ENCODE measurements at places on chromosomes 12 and 14.

GRCh38 chr12:8554451-8555195 lies 13.9 kb upstream of the CLEC4E start:
- no peak for DNase-seq

DNA sequence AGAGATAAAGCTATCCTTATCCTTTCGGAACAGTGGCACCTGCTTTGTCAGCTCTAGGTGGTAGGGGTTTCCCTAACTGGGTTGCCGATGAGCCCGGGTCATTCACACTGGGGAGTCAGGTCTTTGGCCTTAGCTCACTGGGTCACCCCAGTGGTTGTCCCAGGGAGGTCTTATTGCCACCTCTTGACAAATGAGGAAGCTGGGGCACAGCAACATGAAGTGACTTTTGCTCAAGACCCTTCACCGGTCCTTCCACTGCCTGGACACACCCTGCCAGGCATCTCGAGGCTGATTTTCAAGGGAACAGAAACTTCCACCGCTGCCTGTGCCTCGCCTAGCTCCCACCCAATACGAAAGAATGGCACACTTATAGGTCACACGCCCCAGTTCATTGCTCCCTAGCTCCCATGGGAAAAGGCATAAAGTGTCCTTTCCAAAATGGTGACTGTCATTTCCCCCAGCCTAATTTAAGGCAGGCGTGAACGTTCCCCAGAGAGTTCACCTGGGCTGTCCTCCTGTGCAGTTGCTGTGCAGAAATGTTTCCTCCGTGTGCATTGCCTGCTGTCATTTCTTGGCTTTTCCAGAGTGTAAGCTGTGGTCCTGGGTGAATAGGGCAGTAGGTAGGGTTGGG lies 156.1 kb upstream of the CCND2 start:
- DNase-seq = no peak

DNA sequence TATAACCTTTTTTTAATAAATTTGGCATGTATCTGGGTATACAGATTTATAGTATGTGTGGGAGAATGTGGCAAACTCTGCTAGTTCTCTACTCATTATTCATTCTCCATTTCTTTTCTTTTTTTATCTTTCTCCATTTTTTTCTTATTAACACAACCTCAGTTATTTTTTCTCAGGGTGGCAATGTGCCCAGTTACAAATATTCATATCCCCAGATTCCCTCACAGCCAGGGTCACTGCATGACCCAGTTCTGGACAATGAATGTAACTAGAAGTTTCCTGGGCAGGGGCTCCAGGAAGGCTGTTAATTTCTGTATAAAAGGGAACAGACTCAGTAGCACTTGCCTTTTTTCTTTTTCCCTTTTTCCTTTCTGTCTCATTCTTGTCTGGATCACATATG lies 95.6 kb downstream of the VCPKMT start:
- no peak for DNase-seq

GRCh38 chr12:116066381-116067230 lies 210.9 kb downstream of the MED13L start:
- no peak for DNase-seq

GRCh38 chr12:131613678-131614077 lies 97.2 kb upstream of the SFSWAP start:
- DNase-seq = no peak

GRCh38 chr12:83224012-83224411 lies 537.3 kb downstream of the TMTC2 start:
- no peak for DNase-seq

DNA sequence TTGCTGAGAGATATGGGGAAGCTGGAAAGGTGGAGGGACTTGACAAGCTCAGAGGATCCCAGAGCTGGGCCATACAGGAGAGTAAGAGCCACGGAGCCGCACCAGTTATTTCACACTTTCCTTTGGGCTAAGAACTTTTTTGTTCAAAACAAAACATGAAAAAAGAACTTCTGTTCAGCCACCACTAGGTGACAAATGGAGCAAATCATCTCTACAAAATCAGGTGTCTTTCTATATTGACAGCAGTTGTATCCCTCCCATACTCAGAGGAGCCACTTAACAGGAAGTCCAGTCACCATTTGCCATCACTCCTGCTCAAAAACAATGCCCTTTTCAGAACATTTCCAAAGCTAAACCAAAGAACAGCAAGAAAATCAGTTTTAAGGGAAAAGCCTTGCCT lies 70.3 kb upstream of the DBX2 start:
- no peak for DNase-seq

GRCh38 chr14:87049950-87050349 lies 943.0 kb downstream of the GALC start:
- no peak for DNase-seq

All from Right ventricle myocardium superior (tissue), 1 donor.